ENCODE measurements at places on chromosomes 11 and 22.

DNA sequence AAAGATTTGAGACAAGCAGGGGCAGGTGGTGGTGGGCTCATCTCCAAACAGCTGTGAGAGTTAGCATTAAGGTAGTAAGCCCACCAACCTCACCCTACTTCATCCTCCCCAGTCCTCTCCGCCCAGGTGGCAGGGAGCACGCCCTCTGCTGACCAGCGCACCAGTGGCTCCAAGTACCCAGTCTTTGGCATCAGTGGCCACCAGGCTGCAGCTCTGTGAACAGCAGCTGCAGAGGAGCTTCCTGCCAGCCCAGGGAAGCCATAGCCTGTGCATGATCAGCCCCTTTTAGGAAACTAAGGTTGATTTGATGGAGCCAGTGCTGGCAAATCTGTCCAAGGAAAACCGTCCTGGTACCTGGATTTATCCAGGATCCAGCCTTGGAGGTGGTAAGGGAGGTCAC lies 21.7 kb downstream of the CAVIN3 start:
- peak; percentile 34 for DNase-seq

DNA sequence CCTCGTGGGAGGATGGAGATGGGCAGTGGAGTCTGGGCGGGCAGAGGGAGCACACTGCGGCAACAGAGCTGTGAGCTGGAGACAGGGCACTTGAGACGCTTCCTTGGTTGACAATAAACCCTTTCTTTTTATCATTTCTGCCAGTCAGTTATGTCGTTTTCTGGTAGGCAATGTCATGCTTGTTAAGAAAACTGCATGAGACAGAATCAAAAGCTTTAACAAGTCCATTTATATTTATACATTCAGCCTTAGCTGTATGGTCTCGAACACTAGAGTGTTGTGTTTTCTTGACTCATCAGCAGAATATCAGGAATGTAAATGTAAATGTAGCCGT lies 31.9 kb downstream of the PPFIA1 start:
- DNase-seq: no peak

DNA sequence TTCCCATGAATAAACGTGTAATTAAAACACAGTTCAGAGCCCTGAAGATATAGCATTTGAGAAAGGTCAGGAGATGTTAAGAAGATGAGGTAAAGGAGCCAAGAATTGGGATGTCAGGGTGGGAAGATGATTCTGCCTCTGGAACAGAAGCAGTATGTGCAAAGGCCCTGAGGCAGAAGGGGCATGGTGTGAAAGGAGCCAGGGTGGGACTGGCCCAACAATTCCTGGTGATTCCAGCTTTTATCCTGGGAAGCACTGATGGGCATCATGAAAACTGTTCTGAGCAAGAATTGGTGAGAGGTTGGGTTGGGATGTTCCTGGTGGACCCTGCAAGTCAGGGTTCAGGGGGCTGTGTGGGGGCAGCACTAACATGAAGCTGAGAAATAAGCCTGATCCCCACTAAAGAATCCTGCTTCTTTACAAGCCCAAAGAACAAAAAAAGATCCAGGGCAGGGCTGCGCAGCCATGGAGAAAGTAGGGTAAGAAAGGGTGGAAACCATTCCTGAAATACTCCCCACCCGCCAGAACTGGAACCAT lies 2.5 kb upstream of the FXYD6 start:
- DNase-seq: no peak

GRCh38 chr11:134535029-134536025 lies 123.3 kb upstream of the B3GAT1 start:
- no peak for DNase-seq

DNA sequence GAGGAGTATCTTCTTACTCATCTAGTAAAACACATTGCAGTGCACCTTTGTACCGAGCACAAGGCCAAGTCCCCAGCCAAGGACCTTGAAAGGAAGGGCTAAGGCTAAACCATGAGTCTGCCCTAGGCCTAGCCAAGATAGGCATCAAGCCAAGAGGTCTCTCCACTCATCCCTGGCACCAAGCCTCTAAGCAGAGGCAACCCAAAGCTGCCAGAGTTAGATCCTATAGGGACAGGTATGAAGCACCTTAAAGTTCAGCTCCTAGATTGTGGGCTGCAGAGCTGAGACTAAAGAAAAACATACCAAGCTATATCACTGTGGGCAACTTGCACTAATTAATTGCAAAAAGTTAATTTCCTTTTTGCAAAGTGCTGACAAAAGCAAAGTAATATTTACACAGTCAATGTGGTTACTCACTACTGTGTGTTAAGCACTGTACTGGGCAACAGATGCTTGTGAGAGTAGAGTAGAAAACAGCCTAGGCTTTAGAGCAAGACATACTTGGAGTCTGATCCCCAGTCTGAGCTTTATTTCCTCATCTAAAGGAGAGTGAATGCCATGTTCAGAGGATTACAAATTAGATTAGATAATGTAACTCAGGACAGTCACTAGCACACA lies 7.2 kb downstream of the COA4 start:
- no peak for DNase-seq

DNA sequence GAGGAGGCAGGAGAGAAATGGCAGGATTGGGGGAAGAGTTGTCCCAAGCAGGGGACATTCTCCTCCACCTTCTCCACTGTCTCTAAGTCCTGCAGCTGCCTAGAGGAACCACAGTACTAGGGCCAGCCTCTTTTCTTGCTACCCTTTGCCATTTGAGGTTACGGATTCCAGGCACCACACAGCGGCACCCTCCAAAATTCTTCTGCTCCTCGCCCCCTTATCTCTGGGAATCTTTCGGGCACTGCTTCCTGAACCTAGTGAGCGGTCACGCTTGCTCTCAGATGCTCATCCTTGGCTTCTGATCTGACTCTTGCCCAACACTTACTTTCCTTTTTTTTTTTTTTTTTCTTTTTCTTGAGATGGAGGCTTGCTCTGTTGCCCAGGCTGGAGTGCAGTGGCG lies 26.6 kb upstream of the XBP1 start:
- DNase-seq: peak; percentile 12

GRCh38 chr11:61625525-61625924 lies 44.6 kb upstream of the SYT7 start:
- no peak for DNase-seq

GRCh38 chr11:95147364-95147905 lies 57.8 kb downstream of the ENDOD1 start:
- peak; percentile 30 for DNase-seq

GRCh38 chr22:43449831-43450225 lies 38.0 kb downstream of the MPPED1 start:
- DNase-seq: no peak

- DNase-seq: no peak
Measured at GRCh38 chr11:69887841-69888427, 68.7 kb upstream of the FGF3 start.

DNA sequence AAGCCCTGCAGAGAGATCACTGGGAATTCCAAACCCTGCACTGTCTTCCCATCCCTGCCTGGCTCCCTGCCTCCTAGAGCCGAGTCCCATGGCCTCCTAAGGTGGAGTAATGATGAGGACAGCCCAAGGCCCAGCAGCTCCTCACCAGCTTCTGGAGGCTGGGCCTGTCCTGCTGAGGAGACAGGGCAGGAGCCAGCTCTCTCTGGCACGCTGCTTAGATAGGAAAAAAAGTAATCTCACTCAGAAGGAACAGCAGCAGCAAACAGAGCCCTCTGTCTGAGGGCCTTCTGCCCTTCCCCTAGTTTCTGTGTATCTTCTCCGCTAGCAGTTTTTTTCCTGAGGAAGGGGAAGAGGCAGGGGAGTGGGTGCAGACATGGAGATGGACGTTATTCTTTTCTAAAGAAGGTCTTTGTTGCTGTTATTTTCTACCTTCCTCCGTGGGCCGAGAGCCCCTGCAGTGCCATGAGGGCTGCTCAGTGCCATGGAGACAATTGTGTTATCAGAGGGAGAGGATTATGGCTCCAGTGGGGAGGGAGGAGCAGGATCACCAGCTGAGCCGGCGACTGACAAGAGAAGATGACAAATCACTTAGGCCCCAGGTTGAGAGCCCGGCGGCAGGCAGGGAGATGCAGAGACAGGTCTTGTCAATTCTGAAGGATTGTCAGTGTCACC lies 315.3 kb downstream of the BUD13 start:
- DNase-seq: no peak

DNA sequence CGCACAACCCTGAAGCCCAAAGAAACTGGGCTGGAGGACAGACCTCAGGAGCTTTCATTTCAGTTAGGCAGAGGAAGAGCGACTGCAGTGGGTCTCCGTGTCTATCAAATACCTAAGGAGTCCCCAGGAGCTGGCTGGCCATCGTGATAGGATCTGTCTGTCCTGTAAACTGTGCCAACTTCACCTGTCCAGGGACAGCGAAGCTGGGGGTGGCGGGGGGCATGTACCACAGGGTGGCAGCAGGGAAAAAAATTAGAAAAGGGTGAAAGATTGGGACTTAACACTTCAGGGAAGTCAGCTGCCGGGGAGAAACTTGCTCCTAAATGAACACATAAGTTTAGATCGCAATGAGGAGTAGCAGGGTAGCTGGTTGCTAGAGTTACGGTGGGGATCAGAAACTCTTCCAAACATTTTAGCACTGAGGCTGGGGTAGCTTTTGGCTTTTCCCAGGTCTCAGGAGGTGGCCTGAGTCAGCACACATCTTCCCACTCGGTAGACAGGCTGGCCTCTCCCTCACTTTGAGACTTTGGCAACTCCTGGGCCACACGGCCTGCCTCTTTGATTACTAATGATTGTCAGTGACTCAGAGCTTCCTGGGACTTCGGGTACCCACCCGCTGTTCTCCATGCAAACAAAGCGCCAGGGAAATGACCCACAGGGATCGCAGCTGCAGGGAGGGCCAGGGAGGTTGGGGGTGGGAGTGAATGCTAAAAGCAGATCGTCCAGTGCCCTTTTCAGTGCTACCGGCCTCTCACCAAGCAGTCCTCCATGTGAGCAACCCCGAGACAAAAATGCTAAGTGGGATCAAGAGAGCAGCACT lies 2.9 kb upstream of the MTFP1 start:
- DNase-seq: peak; percentile 91

- no peak for DNase-seq
Measured at GRCh38 chr11:11458485-11458884, 105.4 kb upstream of the CSNK2A3 start.

DNA sequence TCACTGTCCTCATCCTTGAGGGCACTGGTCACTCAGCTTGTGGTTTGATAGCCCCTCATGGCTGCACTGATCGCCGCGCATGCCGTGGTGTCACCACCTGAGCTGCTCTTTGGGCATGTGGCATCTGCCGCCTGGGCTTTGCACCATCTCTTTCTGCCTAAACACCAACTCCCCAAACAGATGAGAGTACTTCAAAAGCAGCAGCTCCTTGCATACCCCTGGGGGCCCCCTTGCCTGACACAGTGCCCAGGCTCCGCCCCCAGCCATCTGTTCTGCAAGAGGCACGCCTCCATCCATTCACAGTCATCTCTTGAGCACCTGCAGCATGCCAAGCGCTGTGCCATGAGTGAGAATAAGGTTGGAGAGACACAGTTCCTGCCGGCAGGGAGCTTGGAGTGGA lies 104.5 kb upstream of the B3GAT1 start:
- DNase-seq: no peak

GRCh38 chr22:49880281-49880680 lies 26.6 kb downstream of the ZBED4 start:
- DNase-seq: no peak

- DNase-seq: no peak
Measured at GRCh38 chr11:2393941-2394817, 6.4 kb upstream of the TSSC4 start.

DNA sequence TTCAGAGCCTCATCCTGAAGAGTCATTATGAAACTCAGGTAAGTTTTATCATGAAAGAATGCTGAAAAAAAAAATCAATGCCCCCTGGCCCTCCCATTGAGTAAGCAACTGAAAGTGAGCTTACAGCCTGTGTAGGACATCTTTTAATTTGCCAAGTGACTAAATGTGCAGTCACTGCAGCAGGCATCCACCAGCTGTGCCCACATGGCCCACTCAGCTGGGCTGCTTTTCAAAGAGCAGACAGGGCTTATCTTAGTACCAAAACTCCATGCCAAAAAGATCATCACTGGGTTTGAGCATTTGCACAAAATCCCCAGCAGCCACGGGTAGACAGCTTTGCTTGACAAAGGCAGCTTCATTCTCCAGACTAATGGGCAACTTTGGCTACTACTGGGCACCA lies 709.7 kb downstream of the NTM start:
- no peak for DNase-seq

DNA sequence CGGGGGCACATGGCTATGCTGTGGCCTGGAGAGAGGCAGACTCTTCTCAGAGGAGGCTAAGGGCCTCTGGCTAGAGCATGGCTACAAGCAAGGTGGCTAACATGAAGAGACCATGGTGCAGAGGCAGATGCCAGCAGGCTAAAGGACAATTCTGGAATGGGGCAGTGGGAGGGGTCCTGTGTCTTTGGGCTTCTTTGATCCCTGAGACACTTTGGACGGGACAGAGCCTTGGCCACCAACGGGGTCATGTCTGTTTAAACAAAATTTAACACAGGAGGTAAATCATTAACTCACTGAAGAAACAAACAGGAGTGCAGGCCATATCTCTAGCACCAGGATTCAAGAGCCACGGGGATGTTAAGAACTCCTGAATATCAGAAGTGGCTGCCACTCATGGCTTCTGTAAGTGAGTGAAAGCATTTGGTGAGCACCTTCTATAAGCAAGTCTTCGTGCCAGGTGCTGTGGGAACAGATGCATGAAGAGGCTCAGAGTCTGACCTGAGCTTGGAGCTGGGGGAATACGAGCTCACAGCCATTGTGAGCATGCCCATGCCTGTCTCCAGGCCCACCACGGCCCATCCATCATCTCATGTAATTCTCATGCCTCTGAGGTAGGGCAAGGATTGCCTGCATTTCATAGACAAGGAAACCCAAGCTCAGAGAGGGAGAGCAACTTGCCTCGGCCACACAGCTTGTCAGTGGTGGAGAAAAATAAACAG lies 18.3 kb upstream of the ZNRF3 start:
- DNase-seq: no peak

DNA sequence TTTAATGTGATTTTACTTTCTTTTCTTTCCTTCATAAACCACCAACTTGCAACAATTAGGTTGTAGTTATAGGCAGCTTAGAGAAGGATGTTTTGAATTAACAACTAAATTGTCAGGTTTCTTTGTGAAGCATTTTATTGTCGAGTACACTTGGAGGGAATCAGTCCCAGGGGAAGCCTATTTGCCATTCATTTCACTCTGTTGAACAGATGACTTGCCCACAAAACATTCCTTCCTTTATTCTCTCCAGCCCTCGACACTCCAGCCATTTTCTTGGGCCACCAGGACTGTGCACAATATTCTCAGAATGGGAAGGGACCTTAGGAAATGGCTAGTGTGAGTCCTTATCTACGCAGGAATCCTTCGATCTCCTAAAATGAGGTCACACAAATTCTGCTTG lies 620.6 kb downstream of the SOX6 start:
- no peak for DNase-seq

- no peak for DNase-seq
Measured at GRCh38 chr22:20428496-20429253, 8.9 kb downstream of the SCARF2 start.
